ENCODE measurements at places on chromosomes 12 and 14.

DNA sequence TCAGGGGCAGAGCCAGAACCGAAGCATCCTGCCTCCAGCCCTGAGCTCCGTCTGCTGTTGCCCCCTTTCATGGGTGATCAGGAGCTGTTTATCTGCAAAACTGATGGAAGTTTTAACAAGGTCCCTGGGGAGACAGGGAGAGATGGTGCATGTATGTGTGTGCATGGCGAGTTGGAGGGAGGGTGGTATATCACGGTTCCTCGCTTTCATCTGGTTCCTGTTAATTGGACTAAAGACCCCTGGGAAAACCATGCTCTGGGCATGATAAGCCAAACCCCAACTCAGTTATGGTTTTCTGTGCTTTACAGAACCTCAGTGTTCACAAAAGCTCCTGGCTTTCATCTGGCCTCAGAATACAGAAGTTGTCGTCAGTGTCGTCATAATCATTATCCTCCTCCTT, 133.6 kb downstream of the KSR2 start:
- DNase-seq = no peak

- DNase-seq = no peak
Observed at GRCh38 chr12:116370004-116370404, 92.5 kb upstream of the MED13L start.

- DNase-seq = no peak
Observed at GRCh38 chr12:6970096-6970527, 352 bp downstream of the PHB2 start.

GRCh38 chr12:130815028-130815741, 23.9 kb downstream of the STX2 start:
- DNase-seq = no peak

GRCh38 chr12:19220205-19220604, 90.7 kb downstream of the PLEKHA5 start:
- no peak for DNase-seq

DNA sequence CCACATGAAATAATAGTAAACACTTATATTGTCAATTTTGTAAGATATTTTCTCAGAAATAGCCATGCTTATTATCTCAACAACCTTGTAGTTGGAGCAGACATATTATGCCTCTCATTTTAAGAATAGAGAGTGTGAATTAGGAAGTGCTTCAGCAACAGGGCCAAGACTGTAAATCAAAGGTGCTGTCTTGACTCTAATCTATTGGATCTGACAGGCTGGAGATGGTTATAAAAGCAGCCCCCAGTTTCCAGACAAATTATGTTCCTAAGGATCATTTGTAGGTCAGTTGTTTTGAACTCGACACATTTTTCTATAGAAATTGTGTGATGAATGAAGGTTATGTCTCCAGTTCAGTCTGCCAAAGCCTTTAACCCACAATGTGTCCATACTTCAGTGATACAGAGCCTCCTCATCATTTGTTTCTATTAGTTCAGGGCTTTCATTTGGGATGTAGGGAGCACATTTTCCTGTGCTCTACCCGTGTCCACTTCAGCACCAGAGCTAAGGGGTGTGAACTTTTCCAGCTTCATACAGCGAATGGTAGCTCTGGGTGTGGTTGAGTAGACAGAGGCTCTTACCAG, 284.8 kb upstream of the FBXO33 start:
- no peak for DNase-seq
